ENCODE measurements at places on chromosomes 13 and 19.

DNA sequence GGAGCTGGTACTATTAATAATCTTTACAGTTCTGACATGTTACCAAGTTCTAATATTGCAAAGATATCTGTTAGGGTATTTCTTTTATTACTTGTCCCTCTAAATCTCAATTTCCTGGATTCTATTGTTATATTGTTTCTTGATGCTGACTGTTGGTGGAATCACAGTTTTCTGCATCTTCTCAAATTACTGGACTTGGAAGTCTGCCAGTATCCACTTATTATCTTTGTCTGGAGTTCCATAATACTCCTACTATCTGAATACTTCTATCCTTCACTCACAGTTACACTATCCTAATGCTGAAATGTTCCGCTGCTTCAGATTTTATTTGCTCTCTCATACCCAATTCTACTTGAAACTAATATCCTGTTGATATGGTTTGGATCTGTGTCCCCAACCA, 1985.7 kb upstream of the PRR20A start:
- DNase-seq, result no peak

- no peak for DNase-seq
These were observed 33.5 kb downstream of the DNM2 start for GRCh38 chr19:10751109-10751953.

DNA sequence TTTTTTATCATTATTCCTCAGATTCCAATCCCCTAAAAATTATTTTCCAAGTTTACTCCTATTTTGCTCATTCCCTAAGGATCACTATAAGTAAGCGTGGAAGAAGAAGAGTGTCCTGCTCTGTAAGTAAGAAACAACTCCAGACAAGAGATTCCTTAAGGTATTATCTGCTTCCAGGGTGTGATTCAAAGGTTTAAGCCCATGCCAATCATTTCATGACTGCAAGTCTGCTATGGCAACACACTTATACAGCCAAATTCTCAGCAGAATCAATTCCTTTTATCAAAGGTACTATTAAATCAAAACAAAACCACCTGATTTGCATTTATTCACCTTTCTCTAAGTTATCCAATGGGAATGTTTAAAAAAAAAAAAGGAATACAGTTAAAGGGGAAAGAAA, 43.7 kb downstream of the FOXO1 start:
- no peak for DNase-seq

GRCh38 chr13:26541678-26542568, 15.6 kb upstream of the WASF3 start:
- DNase-seq, result no peak

- peak; percentile 16 for DNase-seq
These were observed 66.5 kb upstream of the USPL1 start for GRCh38 chr13:30551189-30551588.

DNA sequence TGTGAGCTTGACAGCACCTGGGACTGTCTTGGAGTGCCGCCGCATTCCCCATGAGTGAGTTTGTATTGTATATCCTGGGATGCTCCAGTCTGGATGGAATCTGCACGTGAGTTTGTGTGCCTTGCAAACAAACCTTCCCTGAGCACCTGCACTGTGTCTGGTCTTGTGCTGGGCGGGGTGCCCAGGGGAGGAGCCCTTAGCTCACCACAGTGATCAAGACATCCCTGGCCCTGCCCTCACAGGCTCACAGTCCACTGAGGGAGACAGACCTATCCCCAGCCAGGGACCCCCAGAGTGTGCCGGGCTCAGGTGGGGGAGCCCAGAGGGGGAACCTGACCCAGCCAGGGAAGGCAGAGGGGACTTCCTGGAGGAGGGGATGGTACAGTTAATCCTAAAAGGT, 1.7 kb upstream of the BCAM start:
- no peak for DNase-seq

- DNase-seq, result peak; percentile 28
These were observed 657 bp downstream of the PLIN3 start for GRCh38 chr19:4866595-4867424.

- no peak for DNase-seq
These were observed 26.3 kb downstream of the BCAT2 start for GRCh38 chr19:48784527-48784926.

- no peak for DNase-seq
These were observed 44.7 kb downstream of the PLPP2 start for GRCh38 chr19:246551-246950.

GRCh38 chr19:46000491-46001246, 5.4 kb downstream of the CCDC61 start:
- DNase-seq, result peak; percentile 67

GRCh38 chr19:9996541-9996940, 13.8 kb downstream of the COL5A3 start:
- no peak for DNase-seq

- no peak for DNase-seq
These were observed 703 bp downstream of the RASGRP4 start for GRCh38 chr19:38425222-38425809.

DNA sequence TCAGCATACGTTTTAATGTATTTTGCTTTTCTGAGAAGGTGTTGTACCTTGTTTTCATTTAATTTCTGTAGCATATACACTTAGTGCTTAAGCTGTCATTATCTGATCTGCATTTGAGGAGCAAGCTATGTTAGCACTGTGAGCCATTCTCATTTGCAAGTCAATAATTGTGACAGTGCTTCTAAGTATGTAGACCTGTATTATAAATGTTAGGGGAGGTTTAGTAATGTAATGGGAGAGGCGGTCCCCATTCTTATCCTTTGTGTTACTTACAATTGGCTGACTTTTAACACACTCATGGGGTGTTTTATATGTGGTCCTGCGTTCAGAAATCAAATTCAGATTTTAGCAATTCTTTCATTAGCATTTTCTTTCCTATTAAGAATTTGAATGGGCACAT, 90.2 kb downstream of the GPC6 start:
- DNase-seq, result no peak

GRCh38 chr19:39544226-39544903, 4.4 kb upstream of the EID2 start:
- no peak for DNase-seq

DNA sequence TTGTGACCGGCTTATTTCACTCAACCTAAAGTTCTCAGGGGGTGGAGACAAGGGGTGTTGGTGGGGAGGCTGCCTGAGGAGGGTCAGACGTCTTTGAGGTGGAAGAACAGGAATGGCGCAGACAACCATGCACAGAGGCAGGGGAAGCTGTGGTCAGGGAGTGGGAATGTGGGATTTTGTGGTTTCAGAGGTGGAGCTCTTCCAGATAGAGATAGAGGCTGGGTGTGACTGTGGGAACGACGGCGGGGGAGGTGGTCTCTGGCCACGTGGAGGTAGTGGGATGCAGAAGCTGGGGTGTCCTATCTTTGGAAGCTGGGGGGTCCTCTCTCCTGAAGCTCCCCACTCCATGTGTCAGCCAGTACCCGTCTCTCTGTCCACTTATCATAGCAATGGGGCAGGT, 7.8 kb upstream of the KLK14 start:
- DNase-seq, result no peak

DNA sequence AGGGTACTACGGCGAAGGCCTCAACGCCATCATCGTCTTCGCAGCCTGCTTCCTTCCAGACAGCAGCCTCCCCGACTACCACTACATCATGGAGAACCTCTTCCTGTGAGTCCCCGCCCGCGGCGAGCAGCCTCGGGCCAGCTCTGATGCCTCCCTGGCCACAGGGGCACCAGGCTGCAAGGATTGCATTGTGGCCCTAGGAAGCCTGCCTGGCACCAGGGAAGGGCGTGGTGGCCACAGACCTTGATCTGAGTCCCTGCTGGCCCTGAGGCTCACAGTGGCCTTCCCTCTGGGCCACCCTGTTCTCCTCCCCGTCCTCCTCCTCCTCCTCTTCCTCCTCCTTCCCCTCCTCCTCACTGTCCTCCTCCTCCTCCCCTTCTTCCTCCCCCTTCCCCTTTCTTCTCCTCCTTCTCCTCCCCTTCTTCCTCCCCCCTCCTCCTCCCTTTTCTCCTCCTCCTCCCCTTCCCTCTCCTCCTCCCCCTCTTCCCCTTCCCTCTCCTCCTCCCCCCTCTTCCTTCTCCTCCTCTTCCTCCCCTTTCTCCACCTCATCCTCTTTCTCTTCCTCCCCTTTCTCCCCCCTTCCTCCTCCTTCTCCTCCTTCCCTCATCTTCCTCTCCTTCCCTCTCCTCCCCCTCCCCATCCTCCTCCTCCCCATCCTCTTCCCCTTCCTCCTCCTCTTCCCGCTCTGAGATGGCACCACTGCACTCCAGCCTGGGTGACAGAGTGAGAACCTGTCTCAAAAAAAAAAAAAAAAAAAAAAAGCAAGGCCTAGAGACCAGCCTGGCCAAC, 24.4 kb upstream of the NMRK2 start:
- DNase-seq, result no peak

- no peak for DNase-seq
These were observed 43.3 kb downstream of the ATP11A start for GRCh38 chr13:112733112-112733511.

DNA sequence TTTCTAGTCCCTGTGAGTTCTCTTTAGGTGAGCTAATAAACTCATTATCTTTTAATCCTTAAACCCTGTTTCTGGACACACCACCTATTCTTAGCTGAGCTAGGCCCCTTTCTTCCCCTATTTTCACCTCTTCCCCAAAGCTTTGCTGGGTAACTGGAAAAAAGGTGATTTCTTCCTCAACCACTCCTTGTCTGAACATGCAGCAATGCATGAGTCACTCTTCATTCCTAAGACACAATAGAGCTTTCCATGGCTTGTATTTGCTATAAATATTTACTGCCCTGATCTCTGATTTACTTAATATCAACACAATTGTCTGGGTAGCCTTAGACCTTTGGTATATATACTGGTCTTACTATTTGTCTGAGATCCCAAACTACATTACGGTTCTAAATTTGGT, 370.9 kb downstream of the KLF5 start:
- DNase-seq, result no peak

DNA sequence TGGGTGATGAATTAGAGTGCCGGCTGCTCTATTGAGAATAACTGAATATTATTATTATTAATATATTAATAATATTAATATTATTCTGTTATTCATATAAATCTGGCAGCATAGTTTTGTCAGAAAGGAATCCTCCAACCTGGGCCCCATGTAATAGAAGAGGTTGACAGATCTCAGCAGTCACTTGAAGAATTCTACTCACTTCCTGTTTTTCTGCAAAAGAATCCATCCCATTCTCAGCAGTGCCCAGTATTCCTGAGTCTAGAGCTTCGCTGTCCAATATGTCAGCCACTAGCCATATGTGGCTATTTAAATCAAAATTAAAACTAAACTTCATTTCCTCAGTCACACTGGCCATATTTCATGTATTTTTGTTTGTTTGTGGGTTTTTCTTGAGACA, 72.4 kb upstream of the USPL1 start:
- DNase-seq, result no peak

DNA sequence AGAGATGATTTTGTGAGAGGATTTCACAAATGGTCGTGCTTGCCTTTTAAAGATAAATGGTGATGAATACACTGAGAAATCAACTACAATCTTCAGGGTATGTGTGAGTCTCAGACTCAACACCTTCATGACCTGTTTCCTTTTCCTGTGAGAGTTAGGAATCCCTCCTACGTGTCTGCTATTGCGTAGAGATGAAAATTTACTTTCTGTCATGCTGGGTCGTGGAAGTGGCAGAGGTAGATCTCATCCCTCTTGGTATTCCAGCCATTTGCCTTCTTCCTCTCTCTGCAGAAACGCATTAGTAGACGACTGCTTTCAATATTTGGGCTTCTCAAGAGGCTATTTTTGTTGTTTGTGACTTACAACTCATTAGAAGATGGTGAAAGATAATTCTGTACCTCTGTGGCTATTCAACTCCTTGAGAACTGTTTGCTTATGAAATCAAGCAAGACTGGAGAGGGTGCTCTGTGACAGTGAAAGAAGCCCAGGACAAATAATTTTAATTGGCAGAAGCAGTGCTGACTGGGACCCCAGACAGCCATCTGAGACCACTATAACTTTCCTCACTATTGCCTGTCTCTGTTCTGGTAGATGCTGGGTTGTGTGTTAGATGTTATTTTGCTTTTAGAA, 233.1 kb downstream of the LACC1 start:
- no peak for DNase-seq

DNA sequence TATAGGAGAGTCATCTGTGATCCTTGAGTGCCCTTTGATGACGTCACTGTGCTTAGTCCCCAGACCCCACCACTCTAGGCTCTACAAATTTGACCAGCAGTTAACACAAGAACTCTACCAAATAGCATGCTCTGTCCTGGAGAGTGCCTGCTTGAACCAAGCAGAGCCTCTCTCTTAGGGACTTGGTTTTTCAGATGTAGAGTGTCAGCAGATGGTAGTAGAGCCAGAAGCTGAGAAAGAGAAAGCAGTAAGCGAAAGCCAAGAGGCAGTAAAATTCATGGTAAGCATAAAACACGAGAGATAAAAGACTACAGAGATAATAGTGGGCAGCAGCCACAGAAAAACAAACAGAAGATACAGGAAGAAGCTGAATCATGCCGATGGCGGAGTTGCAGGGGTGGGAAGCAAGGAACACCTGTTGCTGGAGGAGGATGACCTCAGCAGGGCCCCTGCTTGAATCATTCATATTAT, 193.3 kb downstream of the SLC7A1 start:
- DNase-seq, result no peak

GRCh38 chr19:51292971-51293370, 18.5 kb upstream of the IGLON5 start:
- no peak for DNase-seq

- no peak for DNase-seq
These were observed 1.9 kb downstream of the NHLRC3 start for GRCh38 chr13:39040206-39040605.

DNA sequence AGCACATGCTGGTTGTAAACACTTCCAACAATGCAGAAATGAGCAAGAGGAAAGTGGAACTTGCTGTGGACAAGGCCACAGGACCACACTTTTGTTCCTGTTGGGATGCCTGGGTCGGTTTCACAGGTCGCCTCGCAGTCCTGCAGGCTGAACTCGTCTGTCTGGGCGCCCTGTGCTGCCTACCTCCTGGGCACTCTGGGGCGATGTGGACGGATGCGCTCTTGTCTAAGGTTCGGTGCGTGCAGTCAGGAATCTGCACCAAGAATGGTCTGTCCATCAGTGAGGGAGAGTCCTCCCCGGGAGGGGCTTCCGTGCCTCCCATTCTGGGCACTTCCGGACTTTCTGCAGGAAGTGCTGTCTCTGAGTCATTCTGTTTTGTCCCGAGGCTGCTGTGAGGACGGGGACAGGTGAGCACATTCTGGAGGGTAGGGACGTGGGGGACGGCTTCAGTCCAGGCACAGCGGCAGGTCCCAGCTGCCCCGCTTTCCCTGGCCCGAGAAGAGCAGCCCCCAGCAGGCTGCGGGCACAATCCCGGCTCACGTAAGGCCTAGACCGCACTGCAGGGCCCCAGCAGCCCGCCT, 24.1 kb upstream of the SLITRK1 start:
- no peak for DNase-seq
